ENCODE measurements at places on chromosomes 3 and 15.

DNA sequence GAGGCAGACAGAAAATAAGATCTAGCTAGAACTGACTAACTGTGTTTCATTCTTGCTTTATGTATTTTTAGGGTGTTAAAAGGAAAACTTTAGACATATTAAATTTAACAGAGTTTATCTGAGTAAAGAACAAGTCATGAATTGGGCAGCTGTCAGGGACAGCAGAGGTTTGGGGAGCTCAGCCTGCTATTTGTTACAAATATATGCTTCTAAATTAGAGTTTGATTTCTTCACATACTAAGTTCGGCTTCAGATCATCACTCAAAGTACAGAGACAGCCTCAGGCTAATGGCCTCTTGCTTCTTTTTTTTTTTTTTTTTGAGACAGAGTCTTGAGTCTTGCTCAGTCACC is 21.9 kb downstream of the EFCC1 start:
- DNase-seq, result no peak

DNA sequence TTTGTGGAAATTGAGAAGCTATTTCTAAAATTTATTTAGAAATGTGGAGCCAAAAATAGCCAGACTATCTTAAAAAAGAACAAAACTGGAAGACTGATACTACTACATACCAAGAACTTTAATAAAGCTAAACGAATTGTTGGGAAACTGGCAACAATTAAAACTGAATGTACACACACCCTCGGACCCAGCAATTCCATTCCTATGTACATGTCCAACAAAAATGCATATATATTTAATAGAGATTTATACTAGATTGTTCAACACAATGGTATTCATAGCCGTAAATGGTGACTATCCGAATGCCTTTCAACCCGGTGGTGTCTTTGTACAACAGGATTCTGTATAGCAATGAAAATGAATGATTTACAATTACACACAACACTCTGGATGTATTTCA is 136.5 kb upstream of the RASGRP1 start:
- no peak for DNase-seq

GRCh38 chr3:139601191-139601961 is 61.8 kb upstream of the RBP1 start:
- DNase-seq, result peak; percentile 69

- DNase-seq, result no peak
Measured at GRCh38 chr15:67835297-67836133, 4.3 kb downstream of the RNU6-1 start.

DNA sequence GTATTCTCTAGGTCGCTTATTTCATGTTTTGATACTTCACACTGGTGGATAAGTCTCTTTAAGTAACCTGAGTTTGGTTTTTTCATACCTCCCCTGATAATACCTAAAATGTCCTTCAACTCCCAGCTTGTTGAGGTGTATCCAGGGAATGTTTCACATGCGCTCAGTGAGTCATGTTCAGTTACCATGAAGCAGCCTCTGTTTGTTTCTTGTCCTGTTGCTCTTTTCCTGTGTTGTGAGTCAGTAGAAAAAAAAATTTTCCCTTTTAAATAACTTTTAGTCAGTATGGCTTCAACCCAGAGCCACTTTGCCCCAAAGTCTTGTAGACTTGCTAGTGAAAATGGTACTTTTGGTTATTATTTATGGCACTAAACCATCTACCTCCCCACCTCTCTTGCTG is 278.4 kb upstream of the ZPLD1 start:
- DNase-seq, result no peak

- DNase-seq, result no peak
Measured at GRCh38 chr15:44918136-44918535, 38.4 kb upstream of the TERB2 start.

- DNase-seq, result no peak
Measured at GRCh38 chr3:5015056-5015455, 35.8 kb downstream of the BHLHE40 start.

DNA sequence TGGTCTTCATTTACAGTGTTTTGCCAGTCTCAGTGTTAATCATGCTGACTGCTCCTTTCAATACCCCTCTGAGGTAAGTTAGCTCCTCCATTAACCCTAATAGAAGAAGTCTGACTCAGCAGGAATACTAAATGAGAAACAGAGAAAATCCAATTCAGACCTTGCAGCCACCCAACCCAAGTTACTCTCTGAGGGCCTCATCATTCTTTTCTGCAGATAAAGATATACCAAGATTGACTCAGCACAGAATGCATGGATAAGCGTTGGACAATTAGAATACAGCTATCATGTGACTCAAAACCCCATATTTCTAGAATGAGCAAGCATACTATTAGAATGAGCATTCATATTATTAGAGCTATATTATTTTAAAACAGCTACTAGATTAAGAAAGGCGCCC is 389.1 kb upstream of the SGO1 start:
- DNase-seq, result no peak

- no peak for DNase-seq
Measured at GRCh38 chr3:10215578-10216368, 32.5 kb upstream of the TATDN2 start.

DNA sequence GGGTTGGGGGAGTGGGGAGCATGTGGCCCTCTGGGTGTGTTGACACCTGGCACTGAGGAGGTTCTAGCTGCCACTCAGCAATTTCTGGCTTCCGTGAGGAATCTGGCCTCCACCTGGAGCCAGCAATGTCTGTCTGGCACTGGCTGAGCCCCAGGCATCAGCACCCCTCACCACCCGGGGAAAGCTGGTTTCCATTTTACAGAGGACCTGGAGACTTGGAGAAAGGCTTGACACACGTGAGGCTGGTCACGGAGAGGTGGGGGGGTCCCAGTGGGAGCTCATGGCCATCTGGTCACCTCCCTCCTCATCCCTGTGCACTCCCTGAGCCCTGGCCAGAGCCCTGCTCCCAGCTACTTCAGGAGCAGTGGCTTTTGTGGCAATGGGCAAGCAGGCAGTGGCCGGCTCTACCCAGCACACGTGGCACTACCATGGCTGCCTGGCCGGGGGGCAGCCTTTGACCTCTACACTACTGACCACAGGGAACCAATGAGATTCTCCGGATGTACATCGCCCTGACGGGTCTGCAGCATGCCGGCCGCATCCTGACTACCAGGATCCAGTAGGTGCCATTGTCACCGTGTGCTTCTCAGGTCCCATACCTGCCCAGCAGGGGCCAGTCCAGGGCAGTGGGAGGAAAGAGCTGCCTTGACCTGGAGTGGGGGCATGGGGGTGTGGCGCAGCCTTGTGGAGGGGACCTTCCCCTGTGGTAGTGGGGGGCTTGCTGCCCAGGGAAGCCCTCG is 28.5 kb downstream of the ACAD9 start:
- DNase-seq, result no peak

DNA sequence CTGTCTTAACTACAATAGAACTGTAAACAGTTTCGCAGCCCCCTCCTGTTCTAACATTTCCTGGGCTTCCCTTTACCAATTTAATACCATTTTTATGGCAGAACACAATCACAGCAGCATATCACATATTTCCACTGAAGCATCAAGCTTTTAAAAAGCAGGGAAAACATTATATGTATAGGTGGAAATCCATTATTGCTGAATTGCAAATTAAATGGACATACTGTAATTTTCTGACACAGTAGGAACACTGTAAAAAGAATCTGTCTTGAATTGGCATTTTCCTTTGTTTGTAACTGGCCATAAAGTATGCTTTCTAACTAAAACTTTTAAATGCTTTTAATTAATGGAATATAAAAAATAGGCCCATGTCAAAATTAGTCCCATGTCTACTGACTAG is 1385.8 kb downstream of the SI start:
- DNase-seq, result no peak

DNA sequence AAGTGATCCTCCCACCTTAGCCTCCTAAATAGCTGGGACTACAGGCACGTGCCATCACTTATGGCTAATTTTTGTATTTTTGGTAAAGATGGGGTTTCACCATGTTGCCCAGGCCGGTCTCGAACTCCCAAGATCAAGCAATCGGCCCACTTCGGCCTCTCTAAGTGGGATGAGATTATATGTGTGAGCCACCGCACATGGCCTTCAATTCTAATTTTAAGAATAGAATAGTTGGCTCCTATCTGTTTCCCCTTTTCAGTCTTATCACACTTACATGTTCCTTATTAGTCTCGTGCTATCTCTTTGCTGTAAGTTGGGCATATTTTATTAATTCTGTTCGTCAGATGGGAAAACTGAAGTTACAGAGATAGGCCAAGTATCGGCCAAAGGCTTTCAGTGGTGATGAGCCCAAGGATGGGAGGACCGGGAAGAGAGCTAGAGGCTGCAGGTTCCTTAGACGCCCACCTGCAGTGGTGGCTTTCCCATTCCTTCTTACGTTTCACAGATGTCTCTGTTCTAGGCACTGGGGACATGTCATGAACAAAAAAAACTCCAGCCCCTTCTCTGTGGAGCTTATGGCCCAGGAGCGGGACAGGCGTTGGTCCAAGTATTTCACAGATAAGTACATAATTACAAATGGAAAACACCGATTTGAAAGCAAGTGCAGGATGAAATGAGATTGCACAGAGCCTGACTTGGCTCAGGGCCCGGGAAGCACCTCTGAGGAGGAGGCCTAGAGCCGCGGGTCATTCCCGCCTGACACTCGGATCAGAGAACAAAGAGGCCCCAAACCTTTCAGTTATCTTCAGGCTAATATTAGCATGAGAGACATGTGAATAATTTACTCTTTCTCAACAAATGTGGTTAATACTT is 91.1 kb upstream of the KLF13 start:
- DNase-seq, result peak; percentile 66

DNA sequence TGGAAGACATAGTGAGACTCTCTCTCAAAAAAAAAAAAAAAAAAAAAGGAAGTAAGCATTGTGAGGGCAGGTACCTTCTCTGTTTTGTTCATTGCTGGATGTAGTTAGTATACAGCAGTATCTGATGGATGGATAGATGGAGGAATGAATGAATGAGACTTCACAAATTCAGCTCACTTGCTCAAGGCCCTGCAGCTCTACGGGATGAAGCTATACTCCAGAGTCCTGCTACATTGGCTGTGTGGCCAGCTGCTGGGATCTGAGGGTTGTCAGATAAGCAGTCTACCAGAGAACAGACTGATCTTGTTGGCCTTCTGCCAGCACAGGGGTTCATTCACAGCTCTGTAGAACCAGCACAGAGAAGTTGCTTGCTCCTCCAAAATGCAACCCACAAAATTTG is 35.0 kb downstream of the MLH1 start:
- DNase-seq, result no peak

DNA sequence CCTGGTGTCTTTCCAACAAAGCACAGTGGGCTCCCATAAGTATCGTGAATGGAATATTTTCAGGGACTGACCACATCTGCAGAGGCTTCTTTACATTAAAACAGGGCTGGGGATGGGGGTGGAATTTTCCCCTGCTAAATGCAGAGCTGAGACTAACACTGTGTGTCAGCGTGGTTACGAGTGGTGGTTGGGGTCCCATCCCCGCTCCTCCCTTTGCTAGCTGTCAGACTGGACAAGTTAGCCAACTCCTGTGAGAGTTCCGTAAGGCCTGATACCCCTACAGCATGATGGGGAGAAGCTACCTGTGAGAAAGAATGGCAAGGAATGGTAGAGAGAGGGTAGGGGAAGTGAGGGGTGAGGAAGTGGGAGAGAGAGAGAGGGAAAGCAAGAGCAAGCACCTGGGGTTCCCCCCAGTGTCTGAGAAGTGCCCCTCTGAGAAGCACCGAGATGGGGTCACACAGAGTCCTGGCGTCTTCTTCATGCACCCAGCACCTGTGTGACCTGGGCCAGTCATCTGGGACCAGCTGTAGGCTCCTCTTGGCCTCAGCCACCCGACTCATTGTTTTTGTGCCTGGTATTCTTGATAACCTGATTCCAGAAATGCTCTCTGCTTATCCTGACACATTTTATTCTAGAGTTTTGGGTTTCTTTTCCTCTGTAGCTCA is 395.8 kb downstream of the CACNA2D3 start:
- DNase-seq, result no peak

DNA sequence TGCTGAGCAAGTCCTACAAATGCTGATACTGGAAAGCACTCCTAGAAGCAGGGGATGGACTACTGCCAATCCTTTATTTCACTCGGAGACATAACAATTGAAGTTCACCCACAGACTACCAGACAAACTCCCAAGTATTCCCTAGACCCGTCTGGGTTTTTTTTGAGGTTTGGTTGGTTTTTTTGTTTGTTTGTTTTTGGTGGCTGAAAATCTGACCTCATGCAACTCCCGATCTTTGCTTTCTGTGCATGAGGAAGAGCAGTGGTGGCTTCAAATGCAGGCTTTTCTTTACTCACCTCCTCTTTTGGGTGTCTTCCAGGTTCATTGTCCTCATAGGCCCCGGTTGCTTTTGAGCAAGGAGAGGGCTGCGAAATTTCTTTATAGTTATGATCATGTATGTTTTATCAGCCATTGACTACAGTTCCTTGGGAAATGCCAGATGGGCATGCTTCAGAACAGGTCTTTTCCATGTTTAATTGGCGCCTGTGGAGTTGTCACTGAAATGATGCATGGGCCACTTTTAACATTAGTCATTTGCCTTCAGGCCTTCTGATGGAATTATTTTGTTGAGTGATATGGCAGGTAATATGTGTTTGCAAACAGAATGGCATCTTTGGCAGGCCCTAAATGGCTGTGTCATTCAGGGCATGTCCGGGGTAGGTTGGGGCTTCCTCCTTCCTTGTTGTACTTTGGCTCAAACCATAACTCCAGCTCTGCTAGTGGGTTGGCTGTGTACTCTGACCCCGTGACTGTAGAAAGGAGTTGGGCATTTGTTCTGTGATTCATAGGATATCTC is 81.3 kb upstream of the ZBED2 start:
- no peak for DNase-seq

GRCh38 chr3:99950921-99951320 is 133.3 kb downstream of the CMSS1 start:
- no peak for DNase-seq

DNA sequence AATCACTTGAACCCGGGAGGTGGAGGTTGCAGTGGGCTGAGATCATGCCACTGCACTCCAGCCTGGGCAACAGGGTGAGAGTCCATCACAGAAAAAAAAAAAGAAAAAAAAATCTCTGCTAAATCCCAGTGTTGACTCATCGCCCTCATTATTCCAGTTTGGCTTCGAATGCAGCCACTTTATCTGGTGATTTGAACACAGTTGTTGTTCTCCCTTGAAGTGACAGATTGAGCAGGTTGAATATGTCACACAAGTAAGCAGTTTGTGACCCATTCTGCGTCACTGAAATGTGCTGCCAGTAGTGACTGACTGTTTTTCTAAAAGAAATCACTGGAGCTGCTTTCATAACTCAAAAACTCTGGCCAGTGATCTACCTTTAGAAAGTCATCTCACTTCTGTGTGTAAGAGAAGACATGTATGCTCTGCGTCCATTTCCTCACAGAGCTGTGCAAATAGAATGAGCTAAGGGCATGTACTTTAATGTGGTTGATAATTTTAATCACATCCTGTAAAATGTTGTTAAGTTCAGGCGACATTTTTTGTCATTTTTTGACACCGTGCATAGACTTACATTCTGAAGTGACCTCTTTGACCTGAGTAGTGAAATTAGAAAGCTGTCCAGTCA is 12.5 kb downstream of the DOCK3 start:
- no peak for DNase-seq

DNA sequence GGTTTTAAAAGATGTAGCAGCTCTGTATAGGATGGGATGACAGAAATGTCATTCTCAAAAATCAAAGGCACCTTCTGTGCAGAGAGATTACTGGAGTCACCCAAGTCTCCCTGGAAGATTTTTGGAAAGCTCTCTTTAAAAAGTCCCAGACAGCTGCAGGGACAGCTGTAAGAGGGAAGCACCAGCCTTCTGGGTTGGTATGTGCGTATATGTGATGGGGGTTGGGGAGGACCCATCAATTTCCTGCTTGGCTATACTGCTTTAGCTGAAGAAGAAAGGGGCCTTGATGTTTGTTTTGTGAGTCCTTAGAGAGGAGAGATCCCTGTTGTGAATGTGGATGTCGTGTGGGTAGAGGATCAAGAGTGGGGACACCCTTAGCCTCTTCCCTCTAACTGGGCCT is 5.4 kb upstream of the SEC11A start:
- DNase-seq, result no peak
